ENCODE measurements at places on chromosomes 2 and 18.

- DNase-seq: no peak
Observed at GRCh38 chr2:236051806-236052205, 116.4 kb downstream of the GBX2 start.

DNA sequence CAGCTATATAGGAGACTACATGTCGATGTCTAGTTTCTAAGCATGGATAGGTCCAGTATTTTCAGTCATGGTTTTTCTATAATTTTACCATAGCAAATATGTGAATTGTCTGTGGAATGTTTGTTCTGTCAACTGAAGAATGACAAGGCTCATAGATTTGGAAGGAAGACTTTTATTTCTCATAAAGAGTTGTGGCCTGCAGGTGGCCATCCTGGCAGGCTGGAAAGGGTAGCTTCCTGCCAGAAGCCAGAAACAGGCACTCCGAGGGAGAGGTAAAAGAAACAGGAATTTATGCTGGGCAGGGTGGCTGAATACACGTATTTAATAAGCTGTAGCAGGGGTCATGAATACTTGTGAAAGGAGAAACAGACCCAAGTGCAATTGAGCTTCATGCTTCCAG, 182.1 kb downstream of the PARD3B start:
- DNase-seq: no peak

GRCh38 chr2:168243061-168243460, 4.3 kb downstream of the STK39 start:
- DNase-seq: no peak

- no peak for DNase-seq
Observed at GRCh38 chr2:59575191-59575590, 978.3 kb downstream of the BCL11A start.

DNA sequence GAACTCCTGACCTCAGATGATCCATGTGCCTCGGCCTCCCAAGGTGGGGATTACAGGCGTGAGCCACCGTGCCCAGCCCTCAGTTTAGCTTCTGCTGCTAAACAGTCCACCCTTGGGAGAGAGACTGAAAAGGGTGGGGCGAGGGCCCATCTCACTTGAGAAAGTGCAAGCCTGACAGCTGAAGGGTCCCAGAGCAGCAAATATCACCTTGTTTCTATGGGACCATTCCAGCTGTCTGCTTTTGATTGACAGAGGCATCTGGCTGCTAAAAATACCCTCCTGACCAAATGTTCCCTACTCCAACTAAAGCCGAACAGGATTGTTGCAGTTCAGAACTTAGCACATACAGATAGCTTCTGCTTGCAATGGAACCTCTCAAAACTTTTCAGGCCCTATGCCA, 436 bp upstream of the SMYD1 start:
- no peak for DNase-seq

- DNase-seq: no peak
Observed at GRCh38 chr2:176084611-176085119, 903 bp upstream of the EVX2 start.

- no peak for DNase-seq
Observed at GRCh38 chr18:65567372-65567771, 183.4 kb upstream of the CDH7 start.

- no peak for DNase-seq
Observed at GRCh38 chr2:173290518-173290917, 64.2 kb upstream of the CDCA7 start.

- no peak for DNase-seq
Observed at GRCh38 chr18:51514128-51514527, 316.6 kb upstream of the MEX3C start.

DNA sequence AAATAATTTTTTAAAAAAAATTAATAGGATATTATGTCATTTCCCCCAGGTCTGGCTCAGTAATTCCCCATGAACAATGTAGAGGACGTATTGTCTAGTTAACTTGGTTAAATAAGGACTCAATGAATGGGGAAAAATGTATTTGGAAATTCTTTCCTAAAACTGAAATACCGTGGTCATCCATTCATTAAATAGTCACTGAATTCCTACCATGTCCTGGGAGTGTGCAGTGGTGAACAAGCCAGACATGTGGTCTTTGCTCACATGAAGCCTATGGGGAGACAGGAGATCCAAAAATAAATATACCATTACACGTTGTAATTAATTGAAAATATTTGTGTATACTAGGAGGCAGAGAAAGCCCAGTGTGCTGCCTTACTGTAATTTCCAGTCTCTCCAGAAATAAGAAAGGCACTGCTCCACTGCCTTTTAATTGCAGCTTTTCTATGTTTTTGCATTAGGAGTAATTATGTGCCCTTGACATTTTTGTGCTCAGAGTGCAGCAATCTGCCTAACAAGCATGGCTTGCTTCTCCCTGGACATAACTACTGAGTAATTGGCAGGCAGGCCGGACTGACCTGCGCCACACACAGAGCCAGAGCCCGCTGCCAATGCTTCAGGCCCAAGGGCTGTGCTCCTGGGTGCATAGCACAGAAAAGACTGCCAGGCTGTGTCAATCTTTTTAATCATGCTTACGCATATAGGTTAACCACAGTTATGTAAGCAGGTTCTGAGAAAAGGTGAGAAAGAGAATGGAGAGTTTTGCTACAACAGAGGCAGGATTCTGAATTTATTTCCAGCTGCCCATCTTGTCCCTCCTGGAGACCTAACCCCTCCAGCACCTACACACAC, 22.2 kb upstream of the TTC39C start:
- DNase-seq: peak; percentile 60

- DNase-seq: no peak
Observed at GRCh38 chr2:69203166-69203985, 183.7 kb downstream of the GFPT1 start.

DNA sequence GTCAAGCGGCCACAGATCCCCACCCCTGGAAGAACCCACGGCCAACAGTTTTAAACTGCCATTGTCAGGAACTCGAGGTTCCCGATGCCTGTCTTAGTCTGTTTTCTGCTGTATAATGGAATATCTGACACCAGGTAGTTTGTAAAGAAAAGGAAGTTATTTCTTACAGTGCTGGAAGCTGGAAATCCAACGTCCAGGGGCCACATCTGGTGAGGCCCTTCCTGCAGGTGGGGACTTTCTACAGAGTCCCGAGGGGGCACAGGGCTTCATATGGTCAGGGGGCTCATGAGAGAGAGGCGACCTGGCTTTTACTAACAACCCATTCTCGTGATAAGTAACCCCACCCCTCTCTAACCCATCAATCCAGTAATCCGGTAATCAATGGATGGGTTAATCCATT, 501.6 kb upstream of the MYT1L start:
- no peak for DNase-seq

GRCh38 chr2:204796581-204796980, 251.3 kb downstream of the PARD3B start:
- no peak for DNase-seq

GRCh38 chr2:9077691-9078090, 74.2 kb upstream of the MBOAT2 start:
- no peak for DNase-seq

DNA sequence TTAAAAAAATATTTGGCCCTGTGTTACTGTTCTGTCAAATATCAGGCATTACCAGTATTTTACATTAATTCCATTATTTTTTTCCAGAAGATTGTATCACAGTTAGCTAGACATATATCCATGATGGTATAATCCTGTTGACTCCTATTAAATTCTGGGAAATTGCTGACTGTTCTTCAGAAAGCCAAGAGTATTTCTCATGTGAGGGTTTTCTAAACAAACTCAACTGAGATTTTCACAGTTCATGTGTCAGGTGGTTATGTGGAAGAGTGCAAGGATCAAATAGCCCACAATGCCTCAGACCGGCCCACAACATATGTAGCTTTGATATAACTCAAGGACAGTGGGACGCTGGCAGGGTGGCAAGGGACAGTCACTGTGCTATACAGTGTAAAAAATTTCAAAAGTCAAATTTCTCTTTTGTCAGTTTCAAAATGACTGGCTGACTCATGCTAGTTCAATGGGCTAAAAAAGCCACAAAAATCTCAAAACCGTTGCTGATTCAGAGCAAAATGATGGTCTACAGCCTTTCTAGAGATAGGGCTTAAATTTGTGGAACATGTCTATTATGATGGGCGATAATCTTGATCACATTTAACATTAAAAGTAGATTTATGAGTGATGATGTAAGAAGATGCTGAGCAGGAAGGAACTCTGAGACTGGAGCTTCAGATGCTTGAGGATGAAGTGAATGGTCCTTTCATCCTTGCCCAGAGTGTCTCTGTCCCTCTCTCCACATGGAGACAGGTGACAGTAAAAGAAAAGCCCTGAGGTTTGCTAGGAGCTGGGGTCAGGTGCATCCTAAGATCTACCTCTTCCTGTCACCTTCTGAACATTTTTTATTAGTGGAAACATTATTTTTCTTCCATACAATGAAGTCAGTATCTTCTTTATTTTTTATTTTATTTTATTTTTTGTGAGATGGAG, 175.8 kb upstream of the PIEZO2 start:
- no peak for DNase-seq

DNA sequence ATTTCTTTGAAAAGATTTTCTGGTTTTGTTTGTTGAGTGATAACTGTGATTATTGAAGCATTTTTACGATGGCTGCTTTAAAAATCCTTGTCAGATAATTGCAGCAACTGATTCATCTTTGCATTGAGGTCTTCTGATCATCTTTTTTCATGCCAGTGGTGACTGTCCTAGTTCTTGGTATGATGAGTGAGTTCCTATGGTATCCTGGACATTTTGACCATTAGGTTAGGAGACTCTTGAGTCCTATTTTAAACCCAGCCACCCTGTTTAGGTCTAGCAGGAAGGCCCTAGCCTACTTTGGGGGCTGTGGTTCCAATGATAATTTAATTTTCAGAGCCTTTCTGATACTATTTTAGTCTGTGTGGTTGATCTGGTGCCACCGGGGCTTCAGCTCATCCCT, 72.7 kb upstream of the REV1 start:
- no peak for DNase-seq

GRCh38 chr2:227450926-227451654, 20.9 kb upstream of the AGFG1 start:
- DNase-seq: no peak

DNA sequence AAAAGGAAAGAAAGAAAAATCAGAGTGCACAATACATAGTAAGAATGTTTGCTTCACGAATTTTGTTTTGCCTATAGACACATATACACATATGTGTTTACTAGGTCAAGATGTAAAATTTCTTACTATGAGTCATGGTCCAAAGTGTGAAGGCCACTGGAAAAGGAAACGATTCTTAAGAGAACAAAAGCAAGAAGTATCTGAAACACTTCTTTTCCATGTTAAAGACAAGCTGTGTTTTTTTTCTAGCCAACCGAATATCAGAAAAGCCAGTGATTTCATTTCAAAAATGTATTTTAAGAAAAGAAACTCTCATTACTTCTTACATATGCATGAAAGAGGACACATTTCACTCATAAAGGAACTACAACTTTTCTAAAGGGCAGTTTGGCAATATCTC, 24.9 kb downstream of the PECR start:
- DNase-seq: no peak

All from stimulated activated CD8-positive, alpha-beta memory T cell treated with anti-CD3 and anti-CD28 coated beads, Interleukin-4, amount 100 ng/mL, for 48 hours (primary cell).